Activated CD4-positive, alpha-beta T cell treated with anti-CD3 and anti-CD28 coated beads, Interleukin-2, amount 10 ng/mL, durations not matched to agents 7 days and 5 days (primary cell): ENCODE measurements at places on chromosomes 3 and 15. TPM values are rescaled to one million over a fixed set of nuclear protein-coding genes. Genes with fewer than 3 reads are reported as not detected.

Gene WDR93
- not detected for total RNA-seq

Gene CD200R1
- 8.8 TPM for total RNA-seq

Gene FRMD5
- total RNA-seq: 0.15 TPM

Gene CASR
- not detected for total RNA-seq

Gene CNTN3
- not detected for total RNA-seq

Gene NANOGP8
- not detected for total RNA-seq

Gene AQR
- 35.5 TPM for total RNA-seq

Gene SPTSSB
- not detected for total RNA-seq
